EH (cell line): ENCODE measurements at places on chromosomes 11 and 22.

- peak; percentile 63 for DNase-seq
Observed at GRCh38 chr11:32052215-32052614, 38.7 kb upstream of the RCN1 start.

DNA sequence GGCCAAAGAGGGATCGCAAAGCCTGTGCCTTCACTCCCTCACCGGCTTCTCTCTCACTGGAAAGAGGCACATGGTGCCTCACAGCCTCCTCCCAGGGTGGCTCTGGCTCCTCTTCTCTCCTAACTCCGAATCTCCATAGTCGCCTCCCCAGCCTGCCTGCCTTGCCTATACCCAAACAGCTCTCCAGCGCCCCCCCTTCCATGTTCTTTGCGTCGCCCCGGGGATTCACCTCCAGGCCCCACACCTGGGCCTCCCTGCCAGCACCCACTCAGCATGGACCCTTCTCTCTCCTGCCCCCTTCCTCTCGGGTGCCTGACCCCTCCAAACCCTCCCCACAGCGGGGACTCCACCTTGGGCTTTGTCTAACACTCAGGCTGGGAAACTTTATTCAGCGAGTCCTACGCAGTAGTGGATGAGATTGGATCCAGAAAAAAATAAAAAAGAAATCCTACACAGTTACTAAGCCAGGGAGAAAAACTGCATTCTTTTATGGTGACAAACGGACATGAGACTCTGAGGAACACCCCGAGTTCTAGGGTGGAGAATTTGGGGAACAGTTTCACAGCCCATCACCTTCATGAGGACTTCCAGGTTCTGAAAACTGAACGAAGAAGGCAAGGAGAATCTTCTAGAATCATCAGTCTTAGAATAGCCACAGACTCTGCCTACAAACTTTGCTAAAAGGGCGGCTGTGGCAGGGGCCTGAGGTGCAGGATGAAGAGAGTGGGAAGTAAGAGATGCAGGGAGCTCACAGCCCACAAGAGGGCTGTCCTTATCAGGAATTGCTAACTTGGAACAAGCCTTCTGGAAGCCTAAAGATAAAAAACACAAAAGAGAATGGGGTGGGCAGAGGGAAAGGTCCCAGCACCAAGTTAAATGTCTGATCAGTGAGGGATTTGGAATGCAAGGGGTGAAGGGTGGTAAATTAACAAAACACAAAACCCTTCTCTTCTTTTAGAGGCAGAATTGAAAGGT lies 5.3 kb downstream of the PPM1F start:
- peak; percentile 74 for DNase-seq

DNA sequence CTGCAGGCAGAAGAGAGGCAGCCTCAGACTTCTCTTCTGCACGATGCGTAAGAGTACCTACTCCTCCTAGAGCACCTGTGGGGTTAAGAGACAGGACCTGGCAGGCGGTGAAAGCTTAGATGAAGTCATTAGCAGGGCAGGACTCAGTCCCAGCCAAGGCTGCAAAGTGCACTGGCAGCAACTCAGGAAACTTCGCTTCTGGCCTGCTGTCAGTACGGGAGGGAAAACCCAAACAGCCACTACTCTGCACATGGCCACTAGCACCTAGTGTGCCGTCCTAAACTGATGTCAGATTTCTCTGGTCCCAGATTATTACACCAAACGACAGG lies 8.8 kb upstream of the KLHL35 start:
- DNase-seq, result no peak

GRCh38 chr22:33192156-33192555 lies 134.0 kb upstream of the SYN3 start:
- no peak for DNase-seq

DNA sequence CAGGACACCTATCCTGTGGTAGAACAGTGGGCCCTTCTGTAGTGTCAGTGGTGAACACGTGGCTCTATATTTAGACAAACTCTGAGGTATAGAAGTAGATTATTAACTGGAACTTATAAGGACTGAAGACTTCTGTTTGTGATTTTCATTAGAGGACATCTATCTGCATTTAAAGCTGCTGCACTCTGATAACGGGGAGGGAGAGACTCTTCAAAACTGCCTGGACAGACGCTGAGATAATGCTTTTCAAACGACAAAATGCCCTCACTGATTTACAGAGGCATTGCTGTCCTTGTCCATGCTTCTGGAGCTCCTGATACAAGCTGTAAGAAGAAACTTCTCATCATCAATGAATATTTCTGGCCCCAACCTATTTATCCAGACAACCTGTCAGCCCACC lies 425.2 kb downstream of the OPCML start:
- DNase-seq, result no peak

DNA sequence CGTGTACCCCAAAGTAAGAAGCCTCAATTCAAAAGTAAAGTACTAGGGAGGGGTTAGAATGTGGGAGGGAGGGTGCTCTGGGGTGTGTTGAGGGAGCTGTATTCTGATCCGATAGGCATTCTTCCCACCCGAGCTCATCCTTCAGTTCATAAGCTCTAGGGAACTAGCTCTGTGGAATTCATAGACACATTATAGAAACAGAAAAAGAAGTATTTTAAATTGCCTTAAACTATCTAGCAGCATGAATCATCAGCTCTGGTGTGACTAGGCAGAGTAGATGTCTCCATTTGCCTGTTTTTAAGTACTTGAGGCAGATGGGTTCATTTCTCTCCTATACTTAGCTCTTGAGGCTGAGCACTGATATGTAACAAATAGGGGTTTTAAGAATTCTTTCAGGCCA lies 7.3 kb upstream of the SGSM3 start:
- DNase-seq, result peak; percentile 87

DNA sequence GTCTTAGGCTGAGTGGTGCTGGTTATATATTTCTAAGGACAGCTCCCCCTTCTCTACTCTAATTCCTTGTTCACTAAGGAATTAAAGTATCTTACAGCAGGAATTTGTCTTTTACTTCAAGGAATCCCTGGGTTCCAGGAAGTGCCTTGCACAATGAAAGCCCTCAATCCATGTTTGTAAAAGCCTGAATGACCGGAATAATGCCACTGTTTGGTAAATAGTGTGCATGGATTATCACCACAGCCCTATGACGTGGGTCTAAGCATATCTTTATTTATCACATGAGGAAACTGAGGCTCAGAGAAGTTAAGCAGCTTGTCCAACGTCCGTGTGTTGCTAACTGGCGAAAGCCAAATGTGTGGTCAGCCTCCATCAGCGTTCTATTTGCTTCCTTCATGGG lies 135.7 kb upstream of the NAV2 start:
- DNase-seq, result peak; percentile 43

- peak; percentile 25 for DNase-seq
Observed at GRCh38 chr22:39518144-39518786, 2.1 kb upstream of the ATF4 start.

- DNase-seq, result peak; percentile 4
Observed at GRCh38 chr11:113593698-113594308, 112.3 kb downstream of the TMPRSS5 start.

DNA sequence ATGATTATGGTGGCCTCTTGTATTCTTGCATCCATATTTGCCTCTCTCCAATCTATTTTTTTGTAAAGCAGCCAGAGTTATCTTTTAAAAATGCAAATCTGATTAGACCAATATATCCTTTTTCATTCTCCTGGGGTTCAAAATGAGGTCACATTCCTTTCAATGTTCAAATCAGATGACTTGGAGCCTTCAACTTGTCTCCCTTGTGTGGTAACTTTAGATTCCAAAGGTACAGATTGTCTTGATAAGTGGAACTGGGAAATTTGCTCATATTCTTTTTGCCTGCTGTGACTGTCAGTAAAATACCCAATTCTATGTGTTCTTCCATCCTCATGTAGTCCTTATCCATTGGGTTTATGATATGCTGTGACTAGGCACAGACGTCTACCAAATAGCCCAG lies 15.1 kb upstream of the CAPRIN1 start:
- peak; percentile 20 for DNase-seq

GRCh38 chr11:133893381-133893780 lies 48.1 kb upstream of the SPATA19 start:
- no peak for DNase-seq

DNA sequence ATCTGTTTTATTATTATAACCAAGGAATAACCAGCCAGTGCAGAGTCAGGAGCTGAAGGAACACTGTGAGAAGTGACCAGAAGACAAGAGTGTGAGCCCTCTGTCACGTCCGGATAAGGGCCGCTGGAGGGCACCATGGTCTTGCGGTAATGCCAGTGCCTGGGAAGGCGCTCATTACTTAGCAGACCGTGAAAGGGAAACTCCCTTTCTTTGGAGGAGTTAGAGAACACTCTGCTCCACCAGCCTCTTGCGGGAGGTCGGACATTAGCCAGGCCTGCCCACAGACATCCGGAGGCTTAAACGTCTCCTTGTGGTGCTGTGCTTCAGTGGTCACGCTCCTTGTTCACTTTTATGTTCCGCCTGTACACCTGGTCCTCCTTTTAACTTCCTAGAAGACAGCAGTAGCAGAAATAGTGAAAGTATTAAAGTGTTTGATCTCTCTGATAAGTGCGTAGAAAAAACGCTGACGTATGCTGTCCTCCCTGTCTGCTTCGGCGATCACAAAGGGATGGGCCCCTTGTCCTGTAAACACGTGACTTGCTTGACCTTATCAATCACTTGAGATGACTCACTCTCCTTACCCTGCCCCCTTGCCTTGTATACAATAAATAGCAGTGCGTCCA lies 120.6 kb upstream of the LMO1 start:
- DNase-seq, result peak; percentile 47

DNA sequence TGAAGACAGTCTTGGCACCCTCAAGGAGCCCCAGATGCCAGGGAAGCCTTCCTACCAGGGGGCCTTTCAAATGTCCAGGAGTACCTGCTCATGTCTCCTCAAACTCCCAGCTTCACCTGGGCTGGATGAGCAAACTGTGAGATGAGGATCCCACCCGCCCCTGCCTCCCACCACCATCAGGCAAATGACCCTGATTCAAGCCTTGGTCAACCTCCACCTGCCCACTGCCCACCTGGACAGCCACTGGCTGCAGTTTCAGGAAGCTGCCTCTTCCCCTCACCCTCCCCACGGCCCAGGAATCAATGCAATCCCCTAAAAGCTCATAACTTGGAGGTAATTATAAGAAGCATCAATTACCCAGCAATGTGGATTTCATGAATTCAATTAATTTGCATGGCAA lies 122.7 kb downstream of the BUD13 start:
- DNase-seq, result no peak

GRCh38 chr11:86468169-86468568 lies 93.5 kb downstream of the CCDC81 start:
- no peak for DNase-seq

DNA sequence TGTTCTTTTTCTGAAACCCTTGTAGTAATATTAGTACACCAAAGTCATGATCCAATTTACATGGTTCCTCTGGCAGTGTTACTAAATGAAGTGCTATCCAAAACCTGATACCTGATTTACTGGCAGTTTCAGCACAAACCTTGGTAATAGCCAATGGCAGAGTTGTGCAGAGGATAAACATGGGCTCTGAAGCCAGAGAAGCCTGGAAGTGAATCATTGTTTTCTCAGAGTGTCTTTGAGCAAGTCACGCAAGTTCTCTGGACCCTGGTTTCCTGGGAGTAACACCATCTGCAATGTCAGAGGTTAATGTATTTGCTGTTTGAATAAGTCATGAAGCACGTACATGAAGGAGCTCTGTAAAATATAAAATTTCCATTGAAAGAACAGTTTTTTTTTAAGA lies 222.3 kb upstream of the NARS2 start:
- peak; percentile 97 for DNase-seq

GRCh38 chr22:33897448-33897835 lies 22.8 kb downstream of the LARGE1 start:
- no peak for DNase-seq

GRCh38 chr11:63569570-63569969 lies 6.4 kb upstream of the PLAAT2 start:
- DNase-seq, result no peak

GRCh38 chr22:27718186-27719035 lies 83.1 kb downstream of the MN1 start:
- peak; percentile 96 for DNase-seq

DNA sequence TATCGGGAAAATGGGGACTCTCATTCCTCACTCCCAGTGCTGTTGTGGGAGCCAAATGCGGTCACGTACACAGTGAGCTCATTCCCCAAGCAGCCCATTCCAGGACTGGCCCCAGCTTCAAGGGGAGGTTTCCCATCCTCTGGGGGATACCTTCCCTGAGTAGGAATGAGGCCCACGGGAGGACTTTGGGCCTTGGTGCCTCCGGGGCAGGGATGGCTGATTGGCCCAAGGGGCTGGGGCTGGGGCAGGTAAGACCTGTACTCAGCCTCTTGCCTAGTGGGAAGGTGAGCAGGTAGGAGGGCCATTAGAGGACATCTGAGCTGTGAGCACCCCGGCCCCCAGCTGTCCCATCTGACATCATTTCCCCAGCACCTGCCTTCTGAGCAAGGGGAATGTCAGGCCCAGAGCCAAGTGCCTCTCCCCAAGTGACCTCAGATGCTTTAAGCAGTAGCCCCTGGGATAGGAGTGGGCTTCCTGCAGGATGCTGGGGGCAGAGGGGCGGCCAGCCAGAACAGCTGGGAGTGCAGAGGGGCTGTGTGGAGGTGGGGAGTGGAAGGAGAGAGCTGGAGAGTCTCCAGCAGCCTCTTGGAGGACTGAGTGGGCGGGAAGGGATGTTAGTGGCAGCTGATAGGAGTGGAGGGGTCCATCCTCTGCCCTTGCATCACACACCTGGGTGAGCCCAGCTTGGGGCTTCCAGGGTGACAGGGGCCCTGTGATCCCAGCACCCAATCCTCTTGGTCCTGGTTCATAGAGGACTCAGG lies 58.4 kb downstream of the CD82 start:
- no peak for DNase-seq

- no peak for DNase-seq
Observed at GRCh38 chr11:121494355-121495099, 41.8 kb upstream of the SORL1-AS1 start.

DNA sequence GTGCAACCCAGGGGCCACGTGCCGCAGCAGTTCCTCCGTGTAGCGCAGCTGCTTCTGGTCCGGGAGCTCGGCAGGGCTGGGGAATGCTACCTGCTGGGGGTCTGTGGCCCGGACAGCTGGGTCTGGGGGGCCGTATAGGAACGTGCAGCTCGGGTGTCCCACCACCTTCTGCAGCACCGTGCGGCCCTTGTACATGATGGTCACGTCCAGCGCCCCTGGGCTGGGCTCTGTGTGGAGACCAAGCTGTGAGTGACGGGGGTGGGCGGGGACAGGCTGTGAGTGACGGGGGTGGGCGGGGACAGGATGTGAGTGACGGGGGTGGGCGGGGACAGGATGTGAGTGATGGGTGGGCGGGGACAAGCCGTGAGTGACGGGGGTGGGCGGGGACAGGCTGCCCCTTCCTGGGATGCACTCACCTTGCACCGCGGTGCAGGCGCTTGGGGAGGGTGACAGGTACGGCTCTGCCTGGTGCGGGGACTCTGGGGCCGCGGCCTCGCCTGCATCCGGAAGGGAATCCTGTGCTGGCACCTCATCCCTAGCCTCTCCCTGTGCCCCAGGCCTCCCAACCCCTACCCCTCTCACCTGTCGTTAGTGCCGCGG lies 2.3 kb downstream of the IRF7 start:
- peak; percentile 69 for DNase-seq

- DNase-seq, result no peak
Observed at GRCh38 chr11:78535920-78536319, 38.7 kb downstream of the NARS2 start.
